CD4-positive, alpha-beta T cell treated with Interleukin-17A for 1 hour (primary cell): ENCODE measurements at places on chromosomes 12 and 14.

GRCh38 chr14:92558319-92558718 lies 44.7 kb downstream of the RIN3 start:
- no peak for DNase-seq

GRCh38 chr12:39043424-39043822 lies 138.0 kb upstream of the CPNE8 start:
- no peak for DNase-seq

GRCh38 chr12:92199819-92200576 lies 54.4 kb upstream of the BTG1 start:
- no peak for DNase-seq

DNA sequence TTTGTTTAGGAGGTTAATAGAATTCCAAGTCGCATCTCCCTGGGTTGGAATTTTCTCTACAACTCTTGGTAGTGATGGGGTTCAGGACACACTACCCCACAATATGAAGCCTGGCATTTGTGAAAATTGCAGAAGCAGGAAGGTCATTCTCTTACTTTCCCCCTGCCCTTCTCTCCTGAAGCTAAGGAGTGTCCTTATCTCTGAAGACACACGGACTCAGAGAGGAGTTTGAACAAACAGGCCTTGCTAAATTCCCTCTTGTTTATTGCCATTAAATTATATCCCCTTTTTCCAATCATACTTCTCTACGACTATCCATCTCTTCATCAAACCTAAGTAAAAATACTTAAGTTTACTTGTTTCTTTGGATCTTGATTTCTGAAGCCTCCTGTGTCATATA lies 443.0 kb downstream of the RAD51B start:
- DNase-seq = no peak

DNA sequence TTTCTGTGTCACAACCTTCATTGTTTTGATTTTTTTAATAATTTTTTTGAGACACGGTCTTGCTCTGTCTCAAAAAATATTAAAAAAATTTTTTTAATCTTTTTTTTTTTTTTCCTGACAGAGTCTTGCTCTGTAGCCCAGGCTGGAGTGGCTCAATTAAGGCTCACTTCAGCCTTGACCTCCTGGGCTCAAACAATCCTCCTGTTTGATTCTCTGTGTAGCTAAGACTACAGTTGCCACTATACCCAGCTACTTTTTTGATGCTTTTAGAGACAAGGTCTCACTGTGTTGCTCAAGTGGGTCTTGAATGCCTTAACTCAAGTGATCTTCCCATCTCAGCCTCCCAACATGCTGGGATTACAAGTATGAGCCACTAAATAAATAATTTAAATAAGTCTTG lies 9.2 kb upstream of the PRH2 start:
- DNase-seq = no peak
